ENCODE measurements at places on chromosomes 7 and 10.

GRCh38 chr7:1531263-1531978, 919 bp downstream of the MAFK start:
- peak overlapping the region; percentile 70 for H3K4me3 ChIP-seq
- peak overlapping the region; percentile 90 for H3K27ac ChIP-seq
- no peak for DNase-seq

DNA sequence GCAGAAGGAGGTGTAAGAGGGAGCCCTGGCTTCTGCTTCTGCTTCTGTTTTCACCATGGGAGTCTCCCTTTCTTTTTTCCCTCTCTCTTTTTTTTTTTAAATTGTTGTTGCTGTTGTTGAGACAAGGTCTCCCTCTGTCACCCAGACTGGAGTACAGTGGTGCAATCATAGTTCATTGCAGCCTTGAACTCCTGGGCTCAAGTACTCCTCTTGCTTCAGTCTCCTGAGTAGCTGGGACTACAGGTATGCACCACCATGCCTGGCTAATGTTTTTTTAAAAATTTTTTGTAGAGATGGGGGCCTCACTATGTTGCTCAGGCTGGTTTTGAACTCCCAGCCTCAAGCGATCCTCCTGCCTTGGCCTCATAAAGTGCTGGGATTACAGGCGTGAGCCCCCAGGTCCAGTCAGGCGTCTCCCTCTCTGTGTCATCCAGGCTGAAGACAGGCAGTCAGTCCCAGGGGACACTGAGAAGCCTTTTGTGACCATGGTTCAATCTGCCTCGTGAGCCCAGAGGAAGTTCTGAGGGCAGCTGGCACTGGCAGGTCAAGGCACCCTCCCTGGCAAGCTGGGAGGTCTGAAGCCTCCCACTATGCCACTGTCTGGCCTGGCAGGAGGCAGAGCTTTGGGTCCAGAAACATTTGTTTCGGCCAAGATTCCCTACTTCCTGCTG, 33.6 kb upstream of the NPFFR1 start:
- H3K27me3 ChIP-seq, result no peaks in the 10 kb centered on the region
- H3K4me3 ChIP-seq, result no peak overlapping the region
- no peak for DNase-seq
- H3K4me1 ChIP-seq, result no peaks in the 10 kb centered on the region
- H3K27ac ChIP-seq, result no peak overlapping the region

DNA sequence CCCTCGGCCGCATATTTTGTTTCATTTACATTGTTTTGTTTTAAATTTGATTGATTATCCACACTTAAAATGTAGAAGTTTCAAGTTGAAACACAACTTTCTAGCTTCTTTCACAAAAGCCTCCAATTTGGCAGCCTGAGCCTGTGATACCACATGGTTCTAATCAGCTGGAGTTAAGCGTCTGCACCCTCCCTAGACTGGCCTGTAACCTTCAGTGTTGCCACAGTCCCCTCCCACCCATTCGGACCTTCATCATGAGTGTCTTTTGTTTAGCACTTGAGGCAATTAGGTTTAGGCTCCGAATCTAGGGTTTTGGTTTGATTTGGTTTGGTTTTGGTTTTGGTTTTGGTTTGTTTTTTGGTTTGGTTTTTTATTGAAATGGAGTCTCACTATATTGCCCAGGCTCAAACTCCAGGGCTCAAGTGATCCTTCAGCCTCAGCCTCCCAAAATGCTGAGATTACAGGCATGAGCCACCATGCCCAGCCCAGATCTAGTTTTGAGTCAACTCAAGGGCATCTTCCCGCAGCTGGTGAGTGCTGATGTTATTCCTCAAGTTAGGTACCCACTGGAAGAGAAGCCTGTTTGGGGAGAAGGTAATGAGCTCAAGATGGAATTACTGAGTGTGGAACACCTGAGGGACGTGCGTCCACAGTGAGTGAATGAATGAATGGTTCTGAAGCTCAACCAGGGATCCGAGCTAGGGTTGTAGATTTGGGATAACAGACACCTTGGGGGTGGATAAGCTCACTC, 201.4 kb downstream of the HECW1 start:
- no peak for DNase-seq
- H3K4me1 ChIP-seq, result no peaks in the 10 kb centered on the region
- H3K27ac ChIP-seq, result no peak overlapping the region
- no peak overlapping the region for H3K4me3 ChIP-seq
- peaks cover 3% of the 10 kb centered on the region for H3K27me3 ChIP-seq

DNA sequence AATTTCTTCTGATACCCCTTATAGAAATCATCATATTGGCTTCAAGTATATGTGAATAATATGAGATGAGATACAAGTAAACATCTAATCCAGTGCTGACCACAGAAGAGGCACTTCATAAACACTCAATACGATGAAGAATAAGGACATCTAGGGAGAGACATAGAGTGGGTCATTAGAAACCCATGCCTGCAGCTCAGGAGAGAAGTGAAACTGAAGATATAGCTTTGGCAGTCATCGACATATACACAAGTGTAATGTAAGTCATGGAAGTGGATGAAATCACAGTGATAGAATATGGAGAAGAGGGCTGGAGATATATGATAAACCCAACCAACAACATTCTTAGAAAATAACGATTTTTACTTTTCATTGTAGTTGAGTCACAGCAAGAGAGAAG, 665.0 kb downstream of the PARD3 start:
- no peak overlapping the region for H3K27ac ChIP-seq
- no peak overlapping the region for H3K4me3 ChIP-seq
- H3K27me3 ChIP-seq, result no peaks in the 10 kb centered on the region

DNA sequence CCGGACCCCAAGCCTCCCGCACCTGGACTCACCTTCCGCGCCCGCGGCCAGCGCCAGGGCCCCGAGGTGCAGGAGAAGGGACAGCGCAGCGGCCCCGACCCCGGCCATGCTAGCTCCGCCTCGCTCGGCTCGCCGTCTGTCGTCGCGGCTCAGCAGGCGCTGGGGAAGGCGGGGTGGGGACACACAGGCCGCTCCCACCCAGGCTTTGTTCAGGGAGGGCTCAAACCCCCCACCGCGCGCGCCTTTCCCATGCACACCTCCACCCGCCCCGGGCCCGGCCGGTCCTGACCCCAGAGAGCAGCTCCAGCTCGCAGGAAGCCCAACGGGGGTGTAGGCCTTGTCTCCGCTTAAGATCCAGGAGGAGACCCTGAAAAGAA, at the start of gene KCP:
Gene KCP, minus strand, starts transcription at position 141 of the 377 bp plus-strand sequence. Its CDS starts 33 bp downstream, at position 108.
- H3K27ac ChIP-seq, result no peak within 1 kb of the TSS
- no peak within 1 kb of the TSS for H3K4me3 ChIP-seq
- H3K4me1 ChIP-seq, result no peaks in the 10 kb centered on the region

GRCh38 chr7:18575622-18576572, 80.3 kb downstream of the HDAC9 start:
- H3K4me1 ChIP-seq, result no peaks in the 10 kb centered on the region
- no peak overlapping the region for H3K4me3 ChIP-seq
- no peaks in the 10 kb centered on the region for H3K36me3 ChIP-seq

DNA sequence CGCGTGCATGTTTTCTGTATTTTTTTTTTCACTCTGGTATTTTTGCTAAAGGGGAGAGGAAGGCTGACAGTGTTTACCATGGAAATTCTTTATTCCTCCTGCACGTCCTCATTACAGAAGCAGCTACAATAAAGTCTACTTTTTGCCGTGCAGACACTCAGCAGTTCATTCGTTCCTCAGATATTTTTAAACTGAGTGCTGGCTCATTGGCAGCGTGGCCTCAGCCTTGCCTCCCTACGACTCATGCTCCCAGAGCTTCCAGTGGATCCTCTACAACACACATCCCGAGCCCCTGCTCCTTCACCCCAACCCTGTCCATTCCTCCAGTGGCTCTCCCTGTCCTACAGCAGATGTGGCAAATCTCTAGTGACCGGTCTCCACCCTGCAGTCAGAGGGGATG, 239.2 kb upstream of the ZMIZ1 start:
- no peak overlapping the region for H3K27ac ChIP-seq
- peaks cover 37% of the 10 kb centered on the region for H3K27me3 ChIP-seq
- H3K36me3 ChIP-seq, result no peaks in the 10 kb centered on the region
- H3K4me3 ChIP-seq, result no peak overlapping the region
- H3K4me1 ChIP-seq, result no peaks in the 10 kb centered on the region
- DNase-seq, result no peak

All from T-cell (primary cell).